ENCODE measurements at places on chromosomes 12 and 14. TPM values are rescaled to one million over a fixed set of nuclear protein-coding genes. Genes with fewer than 3 reads are reported as not detected.

DNA sequence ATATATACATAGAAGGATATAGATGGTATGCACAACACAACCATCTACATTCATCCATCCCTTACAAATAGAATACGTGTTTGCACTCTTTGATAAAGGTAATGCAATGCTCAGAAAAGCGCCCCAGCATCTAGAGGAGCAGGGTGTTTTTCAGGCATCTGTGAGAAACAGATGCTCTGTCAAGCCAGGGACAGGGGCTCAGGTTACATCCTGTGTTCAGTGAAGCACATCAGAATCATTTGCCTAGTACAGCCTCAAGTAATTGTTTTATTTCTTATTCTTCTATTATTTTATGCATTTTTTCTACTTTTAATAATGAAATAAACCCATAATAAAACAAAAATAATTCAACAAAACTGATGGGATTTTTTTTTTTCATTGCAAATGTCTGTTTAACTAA is 50.5 kb upstream of the HIF1A start:
- H3K36me3 ChIP-seq, result no peaks in the 10 kb centered on the region
- no peak overlapping the region for H3K4me3 ChIP-seq
- H3K4me1 ChIP-seq, result peaks cover 24% of the 10 kb centered on the region
- H3K27ac ChIP-seq, result no peak overlapping the region
- no peak for DNase-seq

GRCh38 chr12:79381248-79382208 is 309.2 kb downstream of the PAWR start:
- H3K27ac ChIP-seq, result no peak overlapping the region
- H3K36me3 ChIP-seq, result no peaks in the 10 kb centered on the region
- DNase-seq, result no peak
- no peaks in the 10 kb centered on the region for H3K27me3 ChIP-seq
- H3K4me3 ChIP-seq, result no peak overlapping the region

DNA sequence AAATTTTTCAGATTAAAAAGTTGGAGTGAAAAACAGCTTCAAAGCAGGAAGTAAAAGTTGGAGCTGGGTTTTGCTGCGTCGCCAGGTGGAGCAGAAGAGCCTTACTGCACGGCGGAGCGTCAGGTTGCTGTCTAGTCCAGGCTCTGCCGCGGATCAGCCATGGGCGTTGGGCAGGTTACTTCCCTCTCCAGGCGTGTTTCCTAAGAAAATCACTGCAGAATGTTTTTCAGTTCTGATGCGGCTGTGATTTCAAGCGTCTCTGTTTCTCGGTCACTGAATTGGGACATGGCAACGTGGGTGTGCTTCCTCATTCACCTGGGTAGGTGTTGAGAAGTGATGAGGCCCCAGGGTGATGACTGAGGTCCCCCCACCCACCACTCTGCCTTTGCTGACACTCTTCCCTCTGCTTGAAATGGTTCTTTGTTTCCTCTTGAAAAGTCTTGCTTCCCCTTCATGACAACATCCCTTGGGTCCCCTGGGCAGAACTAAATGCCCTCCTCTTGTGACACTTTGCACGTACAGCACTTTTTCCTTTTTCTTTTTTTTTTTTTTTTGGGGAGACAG is 7.6 kb downstream of the EVL start:
- peak overlapping the region; percentile 99 for H3K27ac ChIP-seq
- peaks cover 77% of the 10 kb centered on the region for H3K4me1 ChIP-seq
- peak overlapping the region; percentile 72 for H3K4me3 ChIP-seq
- peaks cover 86% of the 10 kb centered on the region for H3K36me3 ChIP-seq
- peak; percentile 76 for DNase-seq
- no peaks in the 10 kb centered on the region for H3K27me3 ChIP-seq

Gene MGAT4C
- not detected for total RNA-seq

Gene CDC42BPB
- total RNA-seq, result 0.72 TPM

DNA sequence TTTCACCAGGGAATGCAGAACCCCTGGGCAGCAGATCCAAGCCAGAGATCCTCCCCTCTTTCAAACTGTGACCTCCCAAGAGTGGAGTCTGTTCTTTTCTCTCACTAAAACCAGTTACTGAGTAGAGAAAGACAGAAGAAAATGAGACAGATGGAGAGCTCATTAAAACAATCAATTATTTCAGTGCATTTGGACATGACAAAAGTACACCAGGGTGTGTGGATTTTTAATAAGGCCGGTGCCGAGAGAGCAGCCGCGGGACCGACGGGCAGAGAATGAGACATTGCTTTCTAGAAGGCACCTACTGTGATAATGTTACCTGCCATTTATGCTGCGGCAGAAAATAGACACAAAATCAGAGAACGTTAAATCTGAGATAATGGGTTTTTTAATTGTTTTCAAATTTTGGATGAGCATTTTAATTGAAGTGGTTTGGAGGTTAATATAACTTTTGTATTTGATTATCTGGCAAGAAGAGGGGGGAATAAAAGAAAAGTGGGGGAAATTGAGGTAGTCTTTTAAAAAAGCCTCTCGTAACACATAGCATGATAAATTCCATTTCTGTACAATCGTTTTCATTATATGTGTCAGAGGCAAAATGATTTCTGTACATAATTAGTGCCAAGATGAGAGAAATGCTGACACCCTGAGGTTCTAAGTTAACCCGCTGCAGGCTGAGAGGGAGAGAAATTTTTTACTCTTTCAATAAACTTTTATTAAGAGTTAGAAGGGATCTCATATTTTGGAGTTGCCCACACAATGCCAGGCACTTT is 70.8 kb downstream of the HSPB8 start:
- no peak for DNase-seq
- no peaks in the 10 kb centered on the region for H3K4me1 ChIP-seq
- no peak overlapping the region for H3K27ac ChIP-seq
- no peaks in the 10 kb centered on the region for H3K27me3 ChIP-seq
- H3K36me3 ChIP-seq, result no peaks in the 10 kb centered on the region

Gene NANOG
- not detected for total RNA-seq

- peaks cover 2% of the 10 kb centered on the region for H3K27me3 ChIP-seq
- H3K27ac ChIP-seq, result no peak overlapping the region
- H3K4me3 ChIP-seq, result no peak overlapping the region
- H3K36me3 ChIP-seq, result no peaks in the 10 kb centered on the region
- DNase-seq, result peak; percentile 76
Measured at GRCh38 chr12:123905319-123905925, 67.2 kb downstream of the CCDC92 start.

Gene OR10P1
- not detected for total RNA-seq

DNA sequence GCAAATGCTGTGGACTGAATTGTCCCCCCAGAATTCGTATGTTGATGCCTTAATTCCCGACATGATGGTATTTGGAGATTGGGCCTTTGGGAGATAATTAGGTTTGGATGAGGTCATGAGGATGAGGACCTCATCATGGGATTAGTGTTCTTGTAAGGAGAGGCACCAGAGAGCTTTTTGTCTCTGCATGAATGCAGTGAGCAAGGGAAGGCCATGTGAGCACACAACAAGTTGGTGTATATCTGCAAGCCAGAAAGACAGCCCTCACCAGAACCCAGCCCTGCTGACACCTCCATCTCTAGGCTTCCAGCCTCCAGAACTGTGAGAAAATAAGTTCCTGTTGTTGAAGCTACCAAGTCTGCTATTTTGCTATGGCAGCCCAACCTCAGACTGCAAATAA is 51.9 kb upstream of the SMCO2 start:
- H3K27me3 ChIP-seq, result no peaks in the 10 kb centered on the region
- DNase-seq, result no peak

GRCh38 chr12:2891240-2892053 is 756 bp downstream of the TULP3 start:
- no peaks in the 10 kb centered on the region for H3K27me3 ChIP-seq
- peaks cover 32% of the 10 kb centered on the region for H3K4me1 ChIP-seq
- H3K27ac ChIP-seq, result peak overlapping the region; percentile 3
- peak; percentile 41 for DNase-seq

- DNase-seq, result peak; percentile 59
- peaks cover 20% of the 10 kb centered on the region for H3K4me1 ChIP-seq
- H3K27me3 ChIP-seq, result peaks cover 51% of the 10 kb centered on the region
- H3K27ac ChIP-seq, result peak overlapping the region; percentile 77
- peak overlapping the region; percentile 79 for H3K4me3 ChIP-seq
Measured at GRCh38 chr12:6828781-6829535, 751 bp downstream of the P3H3 start.

DNA sequence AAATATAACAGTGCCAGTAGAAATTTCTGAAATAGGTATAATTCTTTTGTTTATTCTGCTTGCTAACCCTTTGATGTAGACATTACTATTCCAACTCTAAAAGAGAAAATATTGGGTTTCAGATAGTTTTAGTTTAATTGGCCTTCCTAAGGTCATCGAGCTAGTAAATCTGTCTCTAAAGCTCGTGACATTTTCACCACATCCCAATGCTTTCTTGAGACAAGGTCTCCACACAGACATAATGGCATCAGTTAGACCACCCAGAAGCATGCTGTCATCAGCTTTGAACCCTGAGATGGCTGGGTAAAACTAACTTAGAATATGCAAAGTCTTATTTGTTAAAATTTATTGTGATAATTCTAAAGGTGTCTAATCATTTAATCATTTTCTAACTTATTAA is 52.0 kb downstream of the PIK3C2G start:
- no peak overlapping the region for H3K27ac ChIP-seq
- no peak overlapping the region for H3K4me3 ChIP-seq

Gene OAS2
- 104 TPM for total RNA-seq

Gene AMN
- total RNA-seq, result 1.4 TPM

Gene HECTD4
- total RNA-seq, result 22.6 TPM

DNA sequence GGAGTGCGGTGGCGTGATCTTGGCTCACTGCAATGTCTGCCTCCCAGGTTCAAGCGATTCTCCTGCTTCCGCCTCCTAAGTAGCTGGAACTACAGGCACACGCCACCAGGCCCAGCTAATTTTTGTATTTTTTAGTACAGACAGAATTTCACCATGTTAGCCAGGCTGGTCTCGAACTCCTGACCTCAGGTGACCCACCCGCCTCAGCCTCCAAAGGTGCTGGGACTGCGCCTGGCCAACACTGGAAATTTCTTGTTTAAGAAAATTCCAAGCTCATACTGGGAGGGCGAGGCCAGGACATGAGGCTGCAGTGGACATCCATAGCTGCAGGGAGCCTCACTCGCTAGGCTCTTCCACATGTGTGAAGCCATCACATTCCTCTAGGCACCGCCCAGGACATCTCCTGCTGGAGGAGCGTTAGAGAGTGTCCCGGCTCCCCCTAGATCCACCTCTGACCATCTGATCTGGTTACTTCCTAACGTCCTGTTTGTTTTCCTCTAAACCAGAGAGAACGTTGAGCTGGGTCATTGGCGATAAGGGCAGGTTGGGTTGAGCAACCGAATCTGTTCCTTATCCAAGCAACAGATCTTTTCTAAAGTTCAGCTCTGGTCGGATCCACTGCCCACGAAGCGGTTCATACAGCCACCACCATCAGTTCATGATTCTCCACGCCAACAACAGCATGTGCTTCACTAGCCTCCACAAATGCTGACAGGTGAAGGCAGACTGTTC is 108.2 kb upstream of the MED13L start:
- H3K27ac ChIP-seq, result no peak overlapping the region
- no peak for DNase-seq
- H3K36me3 ChIP-seq, result no peaks in the 10 kb centered on the region
- H3K4me3 ChIP-seq, result no peak overlapping the region
- H3K27me3 ChIP-seq, result peaks cover 2% of the 10 kb centered on the region

DNA sequence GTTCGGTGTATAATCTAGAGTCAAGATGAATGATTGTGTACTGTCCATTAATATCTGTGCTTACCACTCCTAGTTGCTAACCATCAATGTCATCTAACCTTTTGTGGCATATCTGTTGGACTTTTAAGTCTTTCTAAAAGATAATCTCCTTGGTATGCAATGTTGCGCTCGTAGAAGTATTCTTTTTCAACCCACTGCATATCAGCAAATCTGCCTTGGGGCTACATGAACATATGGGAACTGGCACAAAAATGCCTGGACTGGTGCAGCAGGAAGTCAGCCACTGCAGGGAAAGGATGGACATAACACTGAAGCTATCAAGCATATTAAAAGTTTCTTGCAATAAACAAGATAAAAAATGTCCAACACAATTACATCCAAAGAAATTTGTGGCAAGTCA is 124.3 kb upstream of the SLC38A4 start:
- no peak for DNase-seq
- H3K27me3 ChIP-seq, result peaks cover 5% of the 10 kb centered on the region
- no peak overlapping the region for H3K4me3 ChIP-seq
- H3K36me3 ChIP-seq, result no peaks in the 10 kb centered on the region
- no peaks in the 10 kb centered on the region for H3K4me1 ChIP-seq
- H3K27ac ChIP-seq, result no peak overlapping the region

DNA sequence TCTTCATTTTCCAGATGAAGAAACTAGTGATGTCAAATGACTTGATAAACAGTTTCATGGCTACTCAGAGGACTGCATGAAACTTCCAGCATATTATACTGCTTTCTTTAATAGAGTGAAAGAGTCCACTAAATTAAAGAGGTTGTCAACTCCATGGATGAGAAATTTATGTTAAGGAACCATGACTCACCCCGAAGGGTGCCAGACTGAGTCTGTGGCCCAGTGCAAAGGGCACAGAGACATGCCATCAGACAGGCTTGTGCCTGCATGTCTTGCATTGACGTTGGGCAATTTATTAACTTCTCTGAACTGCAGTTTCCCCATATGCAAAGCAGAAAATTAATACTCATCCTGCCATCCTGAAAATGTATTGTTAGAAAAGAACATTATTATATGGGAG is 382.4 kb downstream of the APAF1 start:
- H3K4me3 ChIP-seq, result no peak overlapping the region
- no peak for DNase-seq
- no peaks in the 10 kb centered on the region for H3K4me1 ChIP-seq
- no peak overlapping the region for H3K27ac ChIP-seq
- peaks cover 3% of the 10 kb centered on the region for H3K27me3 ChIP-seq

DNA sequence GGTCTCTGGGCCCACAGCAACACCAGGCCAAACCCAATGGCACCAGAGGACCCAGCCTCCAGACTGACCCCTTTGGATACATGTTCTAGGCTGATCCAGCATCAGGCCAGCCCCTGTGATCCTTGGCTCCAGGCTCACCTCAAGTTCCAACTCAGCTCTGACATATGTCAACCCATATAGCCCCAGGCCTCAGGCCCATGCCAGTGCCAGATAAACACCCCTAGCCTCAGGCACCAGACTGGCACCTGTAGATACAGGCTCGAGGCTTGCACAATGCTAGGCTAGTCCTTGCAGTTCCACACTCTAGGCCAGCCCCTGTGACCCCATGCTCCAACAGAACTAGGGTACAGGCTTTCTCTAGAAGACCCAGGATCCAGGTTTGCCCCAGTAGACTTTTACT is 287.5 kb downstream of the KCNC2 start:
- H3K27me3 ChIP-seq, result no peaks in the 10 kb centered on the region
- no peaks in the 10 kb centered on the region for H3K4me1 ChIP-seq
- no peak overlapping the region for H3K4me3 ChIP-seq
- no peak for DNase-seq
